Activated CD4-positive, alpha-beta T cell treated with anti-CD3 and anti-CD28 coated beads, Interleukin-2, amount 10 ng/mL, durations not matched to agents 24 days and 14 days (primary cell): ENCODE measurements at places on chromosomes 1 and 21.

DNA sequence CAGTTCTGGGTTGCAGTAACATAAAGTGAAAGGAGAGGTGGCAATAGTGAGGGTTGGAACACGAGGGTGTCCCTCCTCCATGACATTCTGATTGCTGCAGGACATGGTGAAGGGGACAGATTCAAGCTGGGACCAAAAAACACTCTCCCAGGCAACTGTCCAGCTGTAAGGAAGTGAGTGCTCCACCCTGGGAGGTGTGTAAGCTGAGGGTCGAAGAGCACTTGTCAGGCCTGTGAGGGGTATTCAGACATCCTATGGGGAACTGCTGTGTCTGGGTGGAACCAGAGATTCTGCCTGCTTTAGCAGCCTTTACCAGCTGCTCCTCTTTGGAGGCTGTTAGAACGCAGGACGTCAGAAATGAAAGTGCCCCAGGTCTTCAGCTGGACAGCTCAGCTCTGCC is 212.1 kb downstream of the TRABD2B start:
- no peaks in the 10 kb centered on the region for H3K4me1 ChIP-seq
- no peak overlapping the region for H3K27ac ChIP-seq
- no peak for DNase-seq

DNA sequence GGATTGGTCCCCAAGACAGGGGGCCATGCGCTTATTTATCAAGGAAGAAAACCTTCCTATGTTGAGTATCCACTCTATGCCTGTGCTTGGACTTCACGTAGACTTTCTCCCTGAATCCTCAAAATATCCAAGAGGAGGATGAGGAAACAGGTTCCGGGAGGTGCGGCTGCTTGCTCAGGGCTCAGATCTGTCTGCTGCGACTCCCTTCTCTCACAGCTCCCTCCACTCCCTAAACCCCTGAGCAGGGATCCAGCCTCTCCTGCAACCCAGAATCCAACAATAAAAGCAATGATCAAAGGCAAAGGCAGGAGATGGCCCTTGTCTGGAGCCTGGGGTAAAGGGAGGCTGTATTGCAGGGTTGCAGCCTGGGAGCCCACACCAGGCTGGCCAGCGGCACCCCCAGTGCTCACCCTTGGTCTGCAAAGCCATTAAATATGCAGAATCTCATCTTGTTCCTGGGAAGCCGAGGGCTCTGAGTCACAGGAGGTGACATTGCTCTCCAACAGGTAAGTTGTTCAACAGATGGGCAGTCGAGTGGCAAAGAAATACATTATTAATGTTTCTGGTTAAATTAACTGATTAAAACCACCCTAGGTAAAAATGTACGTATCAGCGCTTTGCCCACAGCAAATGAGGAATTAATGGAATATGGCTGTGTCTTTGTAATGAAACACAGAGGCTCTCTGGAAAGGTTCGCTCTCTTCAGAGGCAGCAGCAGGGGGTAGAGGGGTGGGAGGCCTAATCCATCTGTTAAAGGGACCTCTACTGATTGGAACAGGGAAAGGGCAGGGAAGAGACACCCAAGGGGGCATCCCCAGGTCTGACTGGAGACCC is 111.5 kb downstream of the GRIK3 start:
- H3K4me3 ChIP-seq, result no peak overlapping the region
- H3K4me1 ChIP-seq, result no peaks in the 10 kb centered on the region
- H3K27me3 ChIP-seq, result no peaks in the 10 kb centered on the region
- H3K27ac ChIP-seq, result no peak overlapping the region
- H3K36me3 ChIP-seq, result no peaks in the 10 kb centered on the region

- DNase-seq, result no peak
- H3K36me3 ChIP-seq, result peaks cover 48% of the 10 kb centered on the region
- peaks cover 12% of the 10 kb centered on the region for H3K4me1 ChIP-seq
- H3K27ac ChIP-seq, result no peak overlapping the region
These were observed 11.4 kb downstream of the AGMAT start for GRCh38 chr1:15573477-15573876.

DNA sequence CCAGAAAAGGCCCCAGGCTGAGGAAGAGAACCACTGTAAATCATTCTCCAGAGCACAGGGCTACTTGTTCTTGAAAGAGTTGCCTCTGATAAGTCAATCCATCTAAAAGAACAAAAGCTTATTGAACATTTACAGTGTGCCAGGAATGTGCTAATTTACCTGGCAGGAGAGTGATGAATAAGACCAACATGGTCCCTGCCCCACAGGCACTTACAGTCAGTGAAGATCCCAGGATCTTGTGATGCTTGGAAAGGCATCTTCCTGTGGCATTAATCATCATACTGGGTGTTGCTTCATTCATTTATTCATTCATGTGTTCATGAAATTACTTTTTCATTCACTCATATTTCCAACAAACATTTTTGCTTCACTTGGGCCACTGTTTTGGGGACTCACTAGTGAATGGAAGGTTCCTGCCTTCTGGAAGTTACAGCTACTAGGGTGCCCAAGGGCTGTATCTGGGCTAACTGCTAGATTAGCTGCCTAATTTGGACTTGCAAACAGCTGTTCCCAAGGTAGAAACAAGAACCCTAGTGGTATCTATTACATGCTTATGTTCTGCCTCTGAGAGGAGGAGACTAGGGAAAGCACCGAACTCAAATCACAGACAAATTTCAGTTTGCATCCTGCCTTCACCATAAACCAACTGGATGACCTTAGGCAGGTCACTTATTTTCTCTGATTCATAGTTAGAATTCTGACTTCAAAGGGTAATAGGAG is 133.5 kb downstream of the CLIC6 start:
- no peaks in the 10 kb centered on the region for H3K27me3 ChIP-seq
- H3K4me1 ChIP-seq, result peaks cover 30% of the 10 kb centered on the region
- no peak overlapping the region for H3K4me3 ChIP-seq
- no peak for DNase-seq
- no peak overlapping the region for H3K27ac ChIP-seq
- H3K36me3 ChIP-seq, result peaks cover 66% of the 10 kb centered on the region

DNA sequence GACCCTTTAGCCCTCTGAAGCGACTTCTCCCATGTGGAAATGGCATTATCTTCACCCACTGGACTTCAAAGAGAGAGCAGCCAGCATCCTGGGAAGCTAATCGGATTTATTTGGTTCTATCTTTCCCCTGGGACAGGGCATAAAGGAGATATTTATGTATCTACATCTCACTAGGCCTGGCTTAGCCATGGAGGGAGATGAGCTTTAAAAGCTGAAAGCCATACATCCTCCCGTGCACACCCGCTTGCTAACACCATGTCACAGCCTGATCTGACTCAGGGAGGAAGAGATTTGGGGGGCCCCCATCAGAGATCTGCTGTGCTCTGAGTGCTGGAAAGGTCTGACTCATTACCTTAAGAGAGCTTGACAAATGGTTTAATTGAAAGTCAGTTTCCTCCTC is 155.9 kb downstream of the PLXNA2 start:
- no peak overlapping the region for H3K27ac ChIP-seq
- no peaks in the 10 kb centered on the region for H3K27me3 ChIP-seq
- no peaks in the 10 kb centered on the region for H3K36me3 ChIP-seq
- no peak overlapping the region for H3K4me3 ChIP-seq
